ENCODE measurements at places on chromosomes 7 and 10. TPM values are rescaled to one million over a fixed set of nuclear protein-coding genes. Genes with fewer than 3 reads are reported as not detected.

DNA sequence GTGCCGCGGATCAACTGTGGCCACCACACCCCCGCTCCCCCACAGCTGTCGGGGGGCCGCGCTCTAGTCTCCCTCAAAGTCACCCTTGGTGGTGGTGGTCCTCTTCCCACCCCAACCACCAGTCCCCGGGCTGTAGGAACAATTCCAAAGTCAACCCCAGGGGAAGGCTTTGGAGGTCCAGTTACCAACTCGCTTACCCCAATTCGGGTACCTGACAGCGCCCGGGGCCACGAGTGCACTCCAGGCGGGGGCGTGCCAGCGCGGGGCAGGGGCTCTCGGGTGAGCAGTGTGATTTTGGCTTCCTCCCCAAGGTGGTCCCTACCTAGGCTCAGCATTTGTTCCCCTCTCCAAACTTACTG lies 584 bp upstream of the ZMIZ1 start:
- no peak for DNase-seq

- DNase-seq = no peak
Observed at GRCh38 chr10:109504401-109504800, 418.9 kb downstream of the XPNPEP1 start.

DNA sequence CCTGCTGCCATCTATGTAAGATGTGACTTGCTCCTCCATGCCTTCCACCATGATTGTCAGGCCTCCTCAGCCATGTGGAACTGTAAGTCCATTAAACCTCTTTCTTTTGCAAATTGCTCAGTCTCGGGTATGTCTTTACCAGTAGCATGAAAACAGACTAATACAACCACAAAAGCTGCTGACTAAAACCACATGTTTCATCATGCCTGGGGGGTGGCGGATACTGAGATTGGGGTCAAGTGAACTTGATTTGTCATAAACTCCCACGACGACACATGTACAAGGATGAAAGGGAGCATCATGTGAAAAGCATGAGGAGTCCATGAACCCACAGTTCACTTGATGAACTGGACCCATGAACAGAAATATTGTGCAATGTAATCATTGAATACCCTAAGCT lies 134.9 kb upstream of the ANK3 start:
- no peak for DNase-seq

Gene OR6B1
- not detected for total RNA-seq

- peak; percentile 56 for DNase-seq
Observed at GRCh38 chr7:28626624-28627262, 214.4 kb downstream of the CREB5 start.

Gene ZNF518A
- 31.0 TPM for total RNA-seq

Gene CC2D2B
- total RNA-seq = 0.72 TPM

- DNase-seq = no peak
Observed at GRCh38 chr7:128255271-128255670, 14.2 kb downstream of the LEP start.

- no peak for DNase-seq
Observed at GRCh38 chr10:71590781-71591350, 128.7 kb downstream of the C10orf105 start.

- no peak for DNase-seq
Observed at GRCh38 chr7:44764081-44764480, 15.4 kb downstream of the ZMIZ2 start.

Gene MEOX2
- total RNA-seq = not detected

DNA sequence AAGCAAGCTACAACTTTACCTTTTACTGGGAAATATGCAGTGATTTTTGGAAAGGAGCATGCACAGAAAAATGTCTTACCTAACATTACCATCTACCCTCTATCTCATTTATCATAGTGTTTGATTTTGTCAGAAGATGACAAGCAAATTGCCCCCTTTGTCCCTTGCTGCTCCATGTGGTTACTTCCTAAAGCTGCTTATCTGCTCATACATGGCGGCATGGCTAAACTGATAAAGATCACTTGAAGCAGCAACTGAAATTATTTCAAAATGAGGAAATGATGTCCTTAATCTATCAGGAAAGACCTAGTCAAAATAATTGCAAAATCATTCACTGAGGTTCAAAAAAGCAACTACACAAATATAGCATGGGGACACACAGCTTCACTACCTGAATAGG lies 1198.5 kb upstream of the SORCS1 start:
- no peak for DNase-seq

Gene ANKRD7
- not detected for total RNA-seq

DNA sequence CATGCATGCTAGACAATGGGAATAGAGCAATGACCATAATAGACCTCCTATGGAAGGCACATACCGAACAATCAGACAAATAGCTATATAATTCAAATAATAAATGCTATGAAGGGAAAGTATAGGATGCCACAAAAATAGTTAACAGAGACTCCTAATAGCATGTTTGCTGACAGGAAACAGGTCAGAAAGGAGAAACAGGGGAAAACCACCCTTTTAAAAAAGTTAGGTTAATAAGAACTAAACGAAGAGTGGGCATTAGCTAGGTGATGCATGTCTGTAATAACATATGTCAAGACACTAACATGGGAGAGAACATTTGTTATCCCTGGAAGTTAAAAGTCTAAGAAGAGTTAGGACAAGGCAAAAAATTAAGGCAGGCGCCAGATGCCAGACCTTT lies 58.9 kb downstream of the ABI1 start:
- no peak for DNase-seq

DNA sequence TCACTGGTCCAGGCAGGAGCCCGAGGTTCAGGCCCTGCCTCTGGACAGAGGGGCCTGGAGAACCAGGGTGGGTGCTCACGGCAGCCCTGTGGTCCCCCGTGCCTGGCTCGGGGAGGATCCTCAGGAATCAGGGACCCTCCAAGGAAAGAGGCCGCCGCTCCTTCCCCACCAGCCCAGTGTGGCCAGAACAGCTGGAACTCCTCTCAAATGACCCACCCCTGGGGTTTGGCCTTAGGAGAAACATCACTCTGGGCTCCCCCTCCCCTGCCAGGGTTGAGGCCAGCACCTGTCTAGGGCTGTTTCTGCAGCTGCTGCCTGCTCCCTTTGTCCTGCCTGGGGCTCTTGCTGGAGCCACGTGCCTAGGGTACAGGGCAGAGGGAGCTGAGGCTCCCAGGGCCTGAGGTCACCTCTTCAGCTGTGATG lies 161.0 kb downstream of the RNF216 start:
- DNase-seq = no peak

GRCh38 chr7:1236831-1237701 lies 4.4 kb downstream of the UNCX start:
- DNase-seq = no peak

GRCh38 chr10:122974023-122974422 lies 6.2 kb upstream of the PSTK start:
- DNase-seq = no peak

DNA sequence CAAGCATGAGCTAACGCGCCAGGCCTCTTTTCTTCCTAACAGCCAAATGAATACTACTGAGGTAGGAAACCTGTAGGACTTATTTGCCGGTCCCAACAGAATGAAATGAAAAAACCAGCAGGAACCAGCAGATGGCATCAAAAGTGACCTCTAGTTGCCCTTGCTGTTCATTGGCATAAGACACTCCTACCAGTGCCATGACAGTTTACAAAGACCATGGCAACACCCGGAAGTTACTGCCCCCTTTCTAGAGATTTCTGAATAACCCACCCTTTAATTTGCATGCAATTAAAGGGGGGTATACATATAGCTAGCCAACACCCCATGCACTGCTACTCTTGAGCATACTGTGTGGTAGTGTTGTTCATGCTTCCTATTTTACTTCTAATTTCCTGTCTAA lies 65.2 kb downstream of the ATE1 start:
- no peak for DNase-seq

GRCh38 chr10:27716521-27716920 lies 29.1 kb downstream of the MKX start:
- DNase-seq = no peak

GRCh38 chr10:72043016-72043834 lies 45.1 kb downstream of the SPOCK2 start:
- no peak for DNase-seq

DNA sequence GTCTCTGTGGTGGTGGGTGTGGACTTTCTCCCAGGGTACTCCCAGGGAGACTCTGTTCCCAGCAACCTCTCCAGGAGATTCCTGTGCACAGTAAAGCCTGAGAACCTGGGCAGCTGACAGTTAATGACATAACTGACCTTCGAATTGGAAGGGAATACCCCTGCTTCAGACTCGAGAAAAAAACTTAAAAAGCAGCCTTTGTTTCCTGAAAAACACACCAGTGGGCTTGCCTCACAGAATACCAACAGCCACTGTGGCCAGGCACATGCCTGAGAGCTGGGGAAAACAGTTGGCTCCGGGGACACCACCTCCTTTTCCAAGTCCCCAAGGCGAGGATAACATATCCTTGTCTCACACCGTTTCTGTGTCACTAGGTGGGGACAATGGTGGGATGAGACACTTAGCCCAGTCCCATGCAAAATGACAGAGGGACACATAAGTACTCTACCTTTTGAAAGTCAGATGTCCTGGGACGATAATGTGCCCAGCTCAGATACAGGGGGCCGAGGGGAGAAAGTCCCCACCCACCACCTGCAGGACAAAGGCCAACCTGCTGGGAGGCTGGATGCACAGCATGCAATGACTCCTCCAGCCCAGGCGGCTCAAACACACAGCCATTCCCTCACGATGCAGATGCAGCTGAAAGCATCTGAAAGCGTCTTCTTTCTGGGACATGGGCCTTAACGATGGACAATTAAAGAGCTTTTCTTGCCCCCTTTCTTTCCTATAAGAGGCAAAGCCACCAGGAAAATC lies 65.6 kb downstream of the HIPK2 start:
- DNase-seq = peak; percentile 59

DNA sequence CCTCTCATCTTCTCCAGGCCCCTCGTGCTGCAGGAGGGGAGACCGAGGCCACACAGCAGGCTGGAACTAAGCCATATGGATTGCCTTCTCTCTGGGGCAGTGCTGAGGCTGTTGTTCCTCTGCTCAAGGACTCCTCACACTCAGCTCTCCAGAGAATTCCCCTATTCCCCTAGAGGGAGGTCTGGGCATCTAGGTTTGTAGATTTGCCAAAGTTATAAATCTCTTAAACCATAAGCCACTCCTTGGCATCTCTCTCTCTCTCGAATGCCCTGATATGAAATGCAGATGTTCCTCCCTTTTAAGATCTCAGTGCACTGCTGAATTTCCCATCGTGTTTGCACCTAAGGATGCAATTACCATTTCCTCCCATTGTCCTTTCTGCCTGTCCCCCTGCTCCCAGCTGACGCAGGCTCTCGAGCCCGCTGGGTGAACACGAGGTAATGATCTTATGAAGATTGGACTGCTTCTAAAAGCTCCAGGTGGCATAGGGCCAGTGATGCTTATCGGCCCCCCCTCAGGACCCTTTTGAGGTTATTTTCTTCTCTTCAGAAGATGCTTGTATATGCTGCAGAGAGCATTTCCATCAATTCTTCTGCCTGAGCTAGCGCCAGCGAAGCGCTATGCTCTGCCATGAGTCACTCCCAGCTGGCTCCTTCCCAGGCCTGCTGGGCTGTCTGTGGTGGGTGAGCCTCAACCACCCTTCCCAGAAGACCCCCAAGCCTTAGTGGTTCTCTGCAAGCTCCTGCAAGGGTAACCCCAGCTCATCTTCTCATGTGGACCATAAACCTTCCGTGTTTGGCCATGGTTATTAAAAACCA lies 41.6 kb upstream of the AQP1 start:
- no peak for DNase-seq

GRCh38 chr10:20593649-20594048 lies 303.5 kb downstream of the NEBL start:
- no peak for DNase-seq

GRCh38 chr10:96415891-96416554 lies 57.2 kb upstream of the OPALIN start:
- no peak for DNase-seq

DNA sequence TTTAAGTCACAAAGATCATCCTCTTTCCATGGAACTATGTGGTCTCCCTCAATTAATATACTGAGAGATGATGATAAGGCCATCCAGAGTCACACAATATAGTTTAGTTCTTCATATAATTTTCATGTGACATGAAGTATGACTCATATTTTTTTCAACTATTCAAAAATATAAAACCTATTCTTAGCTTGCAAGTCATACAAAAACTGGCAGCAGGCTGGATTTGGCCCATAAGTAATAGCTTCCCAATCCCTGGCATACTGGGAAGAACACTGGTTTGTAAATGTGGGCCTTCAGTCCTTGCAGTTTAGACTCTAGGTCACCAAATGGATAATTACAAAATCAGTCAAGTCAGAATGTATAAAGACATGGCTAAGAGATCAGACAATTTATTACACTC lies 356.6 kb downstream of the PPP1R3A start:
- DNase-seq = no peak

GRCh38 chr7:940599-941408 lies 13.7 kb downstream of the ADAP1 start:
- no peak for DNase-seq

- no peak for DNase-seq
Observed at GRCh38 chr7:122762071-122762470, 59.3 kb upstream of the RNF148 start.

Gene GBX1
- not detected for total RNA-seq

- DNase-seq = no peak
Observed at GRCh38 chr10:30294476-30295240, 54.4 kb downstream of the MTPAP start.

GRCh38 chr10:74024600-74024999 lies 26.7 kb downstream of the VCL start:
- no peak for DNase-seq

- peak; percentile 59 for DNase-seq
Observed at GRCh38 chr10:19966751-19967150, 150.5 kb downstream of the PLXDC2 start.

Gene CACNB2
- total RNA-seq = 2.6 TPM

DNA sequence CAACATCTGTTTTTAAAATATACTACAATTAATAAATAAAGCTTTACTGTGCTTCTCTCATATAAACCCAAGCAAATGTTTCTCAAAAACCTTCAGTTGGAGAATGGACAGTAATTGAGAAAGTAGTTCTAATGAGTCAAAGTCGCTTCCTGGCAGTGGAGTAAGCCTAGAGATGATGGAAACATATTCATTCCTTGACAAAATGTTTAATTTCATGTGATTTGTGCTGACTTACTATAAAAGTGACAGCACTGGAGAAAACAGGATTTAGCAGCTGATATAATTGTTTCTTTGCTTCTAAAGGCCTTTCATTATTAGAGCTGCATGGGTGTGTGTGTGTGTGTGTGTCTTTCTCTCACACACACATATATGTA lies 9.0 kb downstream of the ELMO1 start:
- no peak for DNase-seq

Gene UCMA
- total RNA-seq = not detected

Gene ANXA8
- 0.22 TPM for total RNA-seq

- DNase-seq = no peak
Observed at GRCh38 chr7:125279961-125280360, 350.3 kb upstream of the POT1 start.

GRCh38 chr7:66050990-66051448 lies 24.6 kb upstream of the ASL start:
- DNase-seq = no peak

Gene PNLIP
- total RNA-seq = not detected
